OCI-LY7 (cell line): ENCODE measurements at places on chromosomes 16 and 17.

- no peak for DNase-seq
Measured at GRCh38 chr17:51430591-51430990, 170.2 kb downstream of the UTP18 start.

DNA sequence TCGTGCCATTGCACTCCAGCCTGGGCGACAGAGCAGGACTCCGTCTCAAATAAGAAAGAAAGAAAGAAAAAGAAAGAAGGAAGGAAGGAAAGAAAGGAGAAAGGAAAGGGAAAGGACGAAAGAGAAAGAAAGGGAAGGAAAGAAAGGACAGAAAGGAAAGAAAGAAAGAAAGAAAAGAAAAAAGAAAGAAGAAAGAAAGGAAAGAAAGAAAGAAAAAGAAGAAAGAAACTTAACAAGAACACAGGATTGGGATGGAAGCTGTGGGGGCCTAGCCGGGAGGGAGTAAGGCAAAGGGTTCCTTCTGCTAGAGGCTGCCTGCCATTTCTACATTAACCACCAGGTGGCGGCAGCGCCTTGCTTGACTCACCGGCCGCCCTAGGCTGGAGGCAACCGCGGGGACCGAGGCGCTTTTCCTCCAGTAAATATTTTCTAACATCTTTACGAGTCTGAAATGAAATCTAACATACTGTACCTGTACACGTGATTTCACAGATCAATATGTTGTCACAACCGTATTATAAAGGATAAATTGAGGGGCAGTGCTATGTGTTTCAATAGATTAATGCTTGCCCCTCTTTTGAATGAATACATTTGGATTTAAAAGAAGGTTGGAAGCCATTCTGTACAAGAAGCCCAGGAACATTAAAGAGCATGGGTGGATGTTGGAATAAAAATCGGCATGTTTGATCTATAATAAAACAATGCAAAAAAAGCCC lies 6.1 kb downstream of the GJD3 start:
- peak; percentile 86 for DNase-seq

- no peak for DNase-seq
Measured at GRCh38 chr17:34075076-34075475, 180.0 kb upstream of the CCL2 start.

DNA sequence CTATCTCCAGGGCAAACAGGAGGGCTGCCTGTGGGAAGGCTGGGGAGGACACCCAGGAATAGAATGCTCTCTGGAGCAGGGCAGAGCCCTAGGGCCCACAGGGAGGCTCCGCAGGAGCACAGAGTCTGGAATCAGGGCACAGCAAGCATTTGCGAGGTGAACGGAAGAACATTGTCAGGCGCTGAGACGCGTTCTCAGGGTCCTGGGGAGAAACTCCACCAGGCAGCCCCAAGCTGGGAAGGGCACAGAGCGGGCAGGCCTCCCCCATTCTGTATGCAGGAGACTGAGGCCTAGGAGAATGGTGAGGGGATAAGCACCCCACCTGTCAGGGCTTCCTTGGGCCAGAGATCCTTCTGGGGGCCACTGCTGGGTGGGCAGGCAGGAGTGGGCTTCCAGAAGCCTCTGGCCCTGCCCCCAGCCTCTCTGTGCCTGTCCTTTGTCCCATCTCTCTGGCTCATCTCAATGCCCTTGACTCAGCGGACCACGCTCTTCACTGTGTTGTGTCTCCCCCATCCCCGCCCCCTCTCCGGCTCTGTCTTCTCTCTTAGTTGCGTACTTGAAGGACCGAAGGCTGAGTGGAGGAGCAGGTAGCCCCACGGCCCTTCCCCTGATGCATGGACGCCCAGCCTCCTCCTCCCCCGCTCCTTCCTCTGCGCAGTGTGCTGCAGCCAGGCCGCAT lies 5.1 kb upstream of the SETD6 start:
- DNase-seq = no peak

- no peak for DNase-seq
Measured at GRCh38 chr17:66310528-66311148, 8.2 kb downstream of the PRKCA start.

DNA sequence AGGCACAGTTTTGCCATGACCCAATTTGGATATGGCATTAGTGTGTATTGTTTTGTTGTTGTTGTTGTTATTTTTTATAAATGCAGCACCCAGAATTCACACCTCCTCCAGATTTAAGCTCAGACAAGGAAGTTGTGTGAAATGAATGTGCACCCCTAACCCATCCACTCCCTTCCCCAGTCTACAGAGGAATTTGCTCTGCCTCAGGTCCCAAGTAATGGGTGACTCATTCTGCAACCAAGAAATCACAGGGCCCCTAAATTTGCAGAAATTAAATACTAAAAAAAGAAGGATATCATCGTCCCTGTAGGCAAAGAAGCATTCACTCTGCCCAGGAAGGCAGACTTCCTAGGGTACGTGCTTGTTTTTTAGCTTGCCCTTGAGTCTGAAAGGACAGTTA lies 62.3 kb downstream of the CLEC16A start:
- no peak for DNase-seq

DNA sequence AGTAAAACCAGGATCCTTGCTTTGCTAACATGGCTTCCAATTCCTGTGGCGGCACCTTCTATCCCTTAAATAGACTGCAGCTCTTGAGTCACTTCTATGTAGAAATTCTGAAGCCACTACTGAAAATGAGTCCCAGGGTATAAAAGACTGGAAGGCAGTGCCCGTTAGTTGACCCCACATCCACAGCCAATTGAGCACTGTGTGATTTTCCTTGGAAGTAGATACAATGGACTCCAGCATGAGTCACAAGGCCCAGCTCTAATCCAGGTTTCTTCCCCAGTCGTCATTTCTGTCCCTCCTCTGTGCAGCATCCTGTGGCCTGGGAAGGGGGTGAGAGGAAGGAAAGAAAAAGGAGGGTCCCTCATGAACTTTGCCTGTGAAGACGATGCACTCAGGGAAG lies 69.5 kb downstream of the HLF start:
- no peak for DNase-seq

GRCh38 chr17:37294888-37295287 lies 80.9 kb upstream of the C17orf78 start:
- DNase-seq = no peak

GRCh38 chr16:19831678-19832077 lies 53.0 kb downstream of the GPRC5B start:
- no peak for DNase-seq

GRCh38 chr17:10447026-10447931 lies 22.1 kb downstream of the MYH4 start:
- DNase-seq = no peak

DNA sequence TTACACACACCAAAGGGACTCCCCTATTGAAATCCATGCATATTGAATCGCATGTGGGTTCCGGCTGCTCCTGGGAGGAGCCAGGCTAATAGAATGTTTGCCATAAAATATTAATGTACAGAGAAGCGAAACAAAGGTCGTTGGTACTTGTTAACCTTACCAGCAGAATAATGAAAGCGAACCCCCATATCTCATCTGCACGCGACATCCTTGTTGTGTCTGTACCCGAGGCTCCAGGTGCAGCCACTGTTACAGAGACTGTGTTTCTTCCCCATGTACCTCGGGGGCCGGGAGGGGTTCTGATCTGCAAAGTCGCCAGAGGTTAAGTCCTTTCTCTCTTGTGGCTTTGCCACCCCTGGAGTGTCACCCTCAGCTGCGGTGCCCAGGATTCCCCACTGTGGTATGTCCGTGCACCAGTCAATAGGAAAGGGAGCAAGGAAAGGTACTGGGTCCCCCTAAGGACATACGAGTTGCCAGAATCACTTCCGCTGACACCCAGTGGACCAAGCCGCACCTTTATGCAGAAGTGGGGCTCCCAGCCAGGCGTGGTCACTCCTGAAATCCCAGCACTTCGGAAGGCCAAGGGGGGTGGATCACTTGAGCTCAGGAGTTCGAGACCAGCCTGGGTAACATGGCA lies 2.2 kb downstream of the GAA start:
- no peak for DNase-seq

GRCh38 chr16:54070789-54071343 lies 215.7 kb downstream of the IRX3 start:
- DNase-seq = no peak

GRCh38 chr16:1713933-1714332 lies 7.9 kb downstream of the MAPK8IP3 start:
- DNase-seq = peak; percentile 65

- DNase-seq = peak; percentile 14
Measured at GRCh38 chr17:30332057-30332542, 1.8 kb downstream of the TMIGD1 start.

- no peak for DNase-seq
Measured at GRCh38 chr16:31528523-31529107, 915 bp downstream of the AHSP start.

DNA sequence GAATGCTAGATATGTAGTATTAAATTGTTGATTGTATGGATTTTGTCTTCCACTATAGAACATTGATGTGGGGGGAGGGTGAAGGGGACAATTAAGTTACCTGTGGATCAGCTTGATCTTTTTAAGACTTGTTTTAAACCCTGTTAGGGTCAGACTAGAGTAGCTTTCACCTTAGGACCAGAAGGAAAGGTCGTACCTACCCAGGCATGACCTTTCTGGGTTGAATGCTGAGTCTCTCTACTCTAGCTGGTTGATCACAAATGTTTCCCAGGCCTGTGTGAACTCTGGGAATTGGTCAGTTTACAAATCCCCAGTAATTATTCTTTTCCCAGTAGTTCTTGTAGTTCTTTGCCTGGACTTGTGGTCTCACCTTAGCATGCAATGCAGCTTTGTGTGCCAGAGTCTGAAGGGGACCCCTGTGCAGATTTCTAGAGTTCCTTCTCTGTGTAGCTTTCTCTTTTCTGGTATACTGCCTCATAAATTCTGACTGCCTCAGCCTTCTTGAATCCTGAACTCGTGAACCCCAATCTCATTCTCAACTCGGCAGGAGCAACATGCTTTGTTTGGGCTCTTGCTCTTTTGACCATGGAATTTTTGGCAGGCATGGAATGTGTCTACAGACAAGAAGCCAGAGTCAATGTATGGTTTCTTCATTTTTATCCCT lies 54.1 kb downstream of the VMP1 start:
- no peak for DNase-seq

GRCh38 chr16:85637808-85638647 lies 24.9 kb downstream of the GSE1 start:
- DNase-seq = no peak

DNA sequence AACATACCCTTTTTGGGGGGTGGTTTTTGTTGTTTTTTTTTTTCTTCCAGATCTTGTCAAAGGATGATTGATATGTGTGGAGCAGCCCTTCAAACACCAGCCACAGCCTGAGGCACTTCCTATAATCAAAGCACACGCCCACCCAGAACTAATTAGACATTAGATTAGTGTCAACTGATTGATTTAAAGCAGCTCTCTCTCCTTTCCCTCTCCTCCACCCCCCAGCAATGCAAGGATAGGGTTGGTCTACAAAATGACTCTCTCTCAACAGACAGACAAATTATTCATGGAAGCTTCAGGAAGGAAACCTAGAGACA lies 250.3 kb upstream of the SOX9 start:
- no peak for DNase-seq

DNA sequence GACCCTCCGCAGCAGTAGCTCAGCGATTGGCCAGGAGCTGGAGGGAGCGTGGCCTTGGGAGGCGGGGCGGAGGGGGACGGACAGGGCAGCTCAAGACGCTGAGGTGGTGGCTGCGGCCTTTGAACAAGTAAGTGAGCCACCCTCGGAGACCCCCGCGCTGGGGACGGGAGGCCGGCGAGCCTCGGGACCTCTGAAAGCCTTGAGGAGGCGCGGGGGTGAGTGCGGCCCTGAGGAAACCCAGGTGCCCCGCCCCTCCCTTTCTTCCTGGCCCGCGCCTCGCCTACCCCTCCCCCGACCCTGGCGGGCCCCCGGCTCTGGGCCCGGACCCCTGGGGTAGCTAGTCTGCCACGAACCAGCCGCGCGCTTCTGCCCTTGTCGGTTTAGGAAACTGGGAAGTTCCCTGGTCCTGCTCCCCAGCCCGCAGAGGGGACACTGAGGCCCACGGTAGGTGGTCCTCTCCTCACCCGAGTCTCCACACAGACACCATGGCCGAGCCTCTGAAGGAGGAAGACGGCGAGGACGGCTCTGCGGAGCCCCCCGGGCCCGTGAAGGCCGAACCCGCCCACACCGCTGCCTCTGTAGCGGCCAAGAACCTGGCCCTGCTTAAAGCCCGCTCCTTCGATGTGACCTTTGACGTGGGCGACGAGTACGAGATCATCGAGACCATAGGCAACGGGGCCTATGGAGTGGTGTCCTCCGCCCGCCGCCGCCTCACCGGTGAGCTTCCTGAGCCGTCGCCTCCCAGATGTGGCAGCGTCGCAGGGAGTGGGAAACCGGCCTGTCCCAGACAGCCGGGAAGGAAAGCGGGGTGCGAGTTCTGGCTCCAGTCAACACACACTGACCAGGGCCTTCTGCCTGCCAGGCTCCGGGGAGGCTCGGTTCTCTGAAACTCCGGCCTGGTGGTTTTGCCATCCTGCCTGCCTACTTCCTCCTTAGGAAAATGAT lies at the start of gene MAPK7:
Gene MAPK7 (plus strand): TSS at position 83 of the 945 bp plus-strand sequence. CDS start 403 bp downstream, at position 486.
- DNase-seq = no peak
